NT2/D1 (cell line): ENCODE measurements at places on chromosomes 1 and 21.

DNA sequence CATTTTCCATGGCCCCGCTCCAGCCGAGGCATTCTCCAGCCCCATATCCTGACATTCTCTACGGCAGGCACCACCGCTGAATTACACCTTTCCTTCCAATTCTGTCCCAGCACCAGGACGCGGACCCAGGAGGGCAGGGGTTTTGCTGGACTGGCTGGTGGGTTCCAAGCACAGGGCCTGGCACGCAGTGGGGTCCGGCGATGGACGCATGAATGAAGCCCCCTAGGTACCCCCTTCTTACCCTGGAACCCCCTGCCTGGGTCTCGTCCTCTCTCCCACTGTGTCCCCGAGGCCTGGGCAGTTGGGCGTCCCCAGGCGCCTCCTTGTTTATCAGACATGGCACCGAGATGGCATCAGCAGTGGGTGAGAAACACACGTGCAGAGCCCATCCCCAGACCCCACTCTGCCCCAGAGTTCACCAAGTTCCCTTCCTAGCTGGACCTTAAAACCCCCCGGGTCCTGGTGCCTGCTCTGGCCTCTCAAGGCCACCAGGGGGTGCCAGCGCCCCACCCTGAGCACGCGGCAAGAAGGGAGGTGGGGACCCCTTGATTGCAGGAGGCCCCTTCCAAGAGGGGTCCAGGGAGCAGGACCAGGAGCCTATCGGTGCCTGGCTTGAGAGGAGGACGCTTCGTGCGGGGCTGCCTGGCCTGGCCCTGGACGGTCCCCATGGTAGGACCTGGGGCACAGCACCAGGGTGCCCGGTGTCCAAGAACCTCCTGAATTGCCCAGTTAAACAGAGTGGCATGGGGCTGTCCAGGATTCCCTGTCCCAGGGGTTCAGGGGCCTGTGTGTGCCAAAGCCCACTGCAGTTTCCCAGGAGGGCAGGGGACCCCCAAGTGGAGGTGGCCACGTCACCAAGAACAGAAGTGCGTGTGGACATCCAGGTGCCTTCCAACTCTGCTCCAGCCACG is 46.1 kb downstream of the MEGF6 start:
- DNase-seq, result no peak

- DNase-seq, result no peak
Observed at GRCh38 chr1:12232221-12232620, 2.4 kb downstream of the VPS13D start.

- no peak for DNase-seq
Observed at GRCh38 chr1:41462680-41463004, 21.8 kb downstream of the EDN2 start.

- DNase-seq, result no peak
Observed at GRCh38 chr1:167551362-167551761, 2.2 kb downstream of the CREG1 start.

GRCh38 chr1:223659711-223660110 is 5.8 kb downstream of the CAPN8 start:
- no peak for DNase-seq

DNA sequence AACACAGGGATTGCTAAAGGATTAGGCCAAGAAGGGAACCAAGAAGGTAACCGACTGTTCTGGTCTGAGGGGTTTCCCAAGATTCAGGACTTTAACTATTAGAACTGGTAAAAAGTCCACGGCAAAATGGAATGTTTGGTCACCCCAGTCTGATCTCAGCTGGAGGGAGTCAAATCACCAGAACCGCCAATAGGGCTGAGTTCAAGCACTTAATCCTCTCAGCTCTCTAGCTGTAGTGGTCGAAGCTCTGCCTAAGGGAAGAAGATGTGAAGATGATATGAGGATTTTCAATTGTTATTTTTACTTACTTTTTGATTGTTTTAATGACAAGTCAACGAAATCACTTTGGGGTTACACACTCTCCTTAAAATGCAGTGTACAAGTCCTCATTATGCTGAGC is 29.1 kb downstream of the F5 start:
- DNase-seq, result no peak

DNA sequence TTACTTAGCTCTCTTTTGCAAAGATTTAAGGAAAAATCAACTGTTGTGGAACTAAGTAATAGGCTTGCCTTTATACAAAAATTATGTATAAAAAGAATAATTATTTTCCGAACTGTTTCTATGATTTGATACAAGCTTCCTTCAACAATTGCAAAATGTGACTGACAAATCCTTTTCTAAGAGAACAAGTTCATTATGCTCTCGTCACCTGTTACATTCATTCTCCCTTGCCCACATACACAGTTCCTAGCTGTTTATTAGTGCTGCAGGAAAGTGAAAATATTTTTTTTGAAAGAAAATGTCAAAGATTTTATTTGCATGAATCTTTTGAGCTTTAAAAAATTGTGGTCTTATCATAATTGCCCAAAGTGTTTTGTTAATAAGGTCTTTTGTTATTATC is 466.2 kb downstream of the USP25 start:
- no peak for DNase-seq

GRCh38 chr1:178908358-178908757 is 37.5 kb upstream of the ANGPTL1 start:
- DNase-seq, result no peak

GRCh38 chr1:68051475-68051874 is 1.0 kb upstream of the DIRAS3 start:
- DNase-seq, result peak; percentile 66

DNA sequence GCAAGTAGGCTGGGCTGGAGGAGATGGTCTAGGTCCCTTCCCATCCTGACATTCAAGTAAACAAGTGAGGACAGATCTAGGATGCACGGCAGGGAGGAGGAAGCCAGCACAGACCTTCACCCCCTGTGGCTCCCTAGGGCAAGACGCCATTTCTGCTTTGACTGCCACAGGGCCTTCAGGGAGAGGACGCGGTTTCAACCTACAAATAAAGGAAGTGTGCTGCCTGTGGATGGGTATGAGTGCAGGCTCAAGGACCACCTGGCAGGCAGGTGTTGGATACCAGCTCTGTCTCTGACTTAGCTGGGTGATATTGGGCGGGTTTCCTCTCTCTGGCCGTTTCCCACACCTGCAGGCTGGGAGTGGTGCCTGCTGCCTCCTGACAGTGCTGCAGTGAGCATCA is 16.2 kb downstream of the SLC2A1 start:
- no peak for DNase-seq

DNA sequence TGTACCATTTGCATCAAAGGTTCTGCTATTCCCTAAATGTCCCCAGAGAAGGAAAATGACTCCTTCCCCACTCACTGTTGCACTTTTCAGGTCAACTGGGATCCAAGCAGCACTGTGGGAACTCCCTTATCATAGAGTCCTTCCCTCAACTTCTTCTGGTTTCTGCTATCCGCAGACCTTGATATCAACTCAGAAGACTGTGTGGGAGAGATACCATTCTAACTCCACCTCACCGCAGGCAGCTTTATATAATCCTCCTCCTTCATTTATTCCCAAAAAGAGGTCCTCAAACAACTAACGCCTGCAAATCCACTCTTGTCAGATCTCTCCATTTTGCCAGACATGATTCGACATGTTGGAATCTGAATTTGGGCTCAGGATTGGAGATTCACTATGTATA is 27.3 kb downstream of the LHX9 start:
- no peak for DNase-seq

DNA sequence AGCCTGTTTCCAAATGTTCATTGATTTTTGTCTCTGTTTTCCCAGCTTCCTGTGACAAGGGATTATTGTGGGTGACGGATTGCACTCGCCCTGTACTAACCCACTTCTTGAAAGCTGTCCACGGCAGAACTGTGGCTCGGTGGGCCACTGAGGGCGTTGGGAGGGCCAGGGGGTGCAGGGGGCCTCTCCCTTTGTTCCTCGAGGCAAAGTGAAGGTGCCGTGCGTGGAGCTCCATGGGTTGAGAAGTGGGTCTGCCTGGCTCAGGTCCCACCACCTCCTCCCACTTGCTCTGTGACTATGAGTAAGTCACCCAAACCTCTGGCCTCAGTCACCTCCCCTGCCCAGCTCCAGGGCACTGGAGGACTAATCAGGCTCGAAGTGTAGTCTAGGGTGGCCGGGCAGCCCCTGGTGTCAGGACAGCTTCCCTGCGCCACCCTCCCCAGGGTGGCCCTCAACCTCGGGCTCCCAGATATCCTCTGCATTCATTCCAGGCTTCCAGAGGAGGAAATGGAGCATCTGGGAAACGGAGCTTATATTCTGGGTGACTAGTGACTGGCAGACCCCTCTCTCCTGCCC is 148.6 kb downstream of the NPHP4 start:
- DNase-seq, result no peak

DNA sequence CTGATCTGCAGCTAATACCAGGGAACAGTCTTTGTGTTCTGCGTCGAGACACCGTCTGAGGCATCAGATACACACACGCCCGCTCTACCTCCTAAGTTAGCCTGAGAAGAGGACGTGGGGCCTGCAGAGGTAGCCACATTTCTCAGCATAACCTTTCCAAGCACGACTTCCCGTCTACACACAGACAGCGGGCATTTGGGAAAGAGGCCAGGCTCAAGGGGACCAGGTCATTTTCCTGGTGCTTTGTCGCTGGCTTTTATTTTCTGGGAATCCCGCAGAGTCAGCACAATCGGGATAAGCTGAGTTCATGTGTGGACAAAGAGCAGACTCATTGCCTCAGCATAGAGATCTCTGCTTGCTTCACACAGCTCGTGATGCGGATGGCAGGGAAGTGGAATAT is 72.5 kb upstream of the SMYD2 start:
- DNase-seq, result no peak

- DNase-seq, result no peak
Observed at GRCh38 chr1:209670441-209671082, 4.7 kb upstream of the G0S2 start.

DNA sequence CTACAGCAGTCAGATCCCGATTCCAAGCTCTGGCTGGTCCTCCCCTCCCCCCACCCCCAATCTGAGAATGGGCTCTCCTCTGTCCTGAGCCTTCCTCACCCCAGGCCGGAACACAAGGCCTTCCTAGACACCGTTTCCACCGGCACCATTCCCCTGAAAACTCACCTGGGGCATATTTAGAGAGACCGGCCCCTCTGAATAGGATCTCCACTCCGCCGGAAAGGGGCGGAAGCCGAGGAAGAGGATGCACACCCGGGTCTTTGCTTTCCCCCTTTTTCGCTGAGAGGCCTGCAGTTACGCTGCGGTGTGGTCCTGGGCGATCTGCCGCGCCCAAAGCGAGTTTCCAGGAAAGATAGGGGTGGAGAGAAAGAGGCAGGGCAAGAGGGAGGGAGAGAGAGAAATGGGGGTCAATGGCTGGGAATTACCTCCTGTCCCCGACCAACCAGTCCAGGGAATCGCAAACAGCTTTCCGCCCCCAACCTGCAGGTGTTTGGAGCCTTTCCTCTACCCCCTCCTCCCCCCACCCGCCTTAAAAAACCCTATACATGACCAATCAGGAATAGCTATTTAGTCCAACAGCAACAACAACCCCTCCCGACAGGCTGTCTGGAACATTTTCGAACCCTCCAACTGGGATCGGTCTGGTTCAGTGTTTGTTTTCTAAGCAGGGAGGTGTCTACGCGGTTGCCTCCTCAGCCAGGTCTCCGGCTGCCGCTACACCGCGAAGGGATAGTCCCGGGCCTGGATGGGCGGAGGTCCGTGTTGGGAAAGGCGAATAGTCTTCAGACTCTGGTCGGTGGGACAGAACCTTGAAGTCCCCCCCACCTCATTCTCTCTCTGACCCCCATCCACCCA is 2.8 kb downstream of the TAL1 start:
- no peak for DNase-seq

DNA sequence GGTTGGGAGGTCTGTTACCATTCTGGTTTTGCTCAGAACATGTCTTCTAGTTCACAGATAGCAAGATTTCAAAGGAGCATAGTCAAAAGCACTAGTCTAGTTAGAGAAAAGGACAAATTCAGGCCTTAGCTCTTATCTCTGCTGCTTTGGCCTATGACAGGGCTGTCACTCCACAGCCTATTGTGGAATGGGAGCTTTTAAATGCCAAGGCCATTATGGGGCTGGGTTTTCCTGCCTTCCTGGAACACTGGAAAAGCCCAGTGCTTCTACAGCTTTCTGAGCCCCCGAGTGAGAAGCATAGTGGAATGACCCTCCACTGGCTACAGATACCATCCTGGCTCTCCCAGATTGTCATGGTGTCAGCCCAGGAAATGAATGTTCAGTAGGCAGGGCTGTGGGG is 9.3 kb downstream of the MTFR1L start:
- no peak for DNase-seq

DNA sequence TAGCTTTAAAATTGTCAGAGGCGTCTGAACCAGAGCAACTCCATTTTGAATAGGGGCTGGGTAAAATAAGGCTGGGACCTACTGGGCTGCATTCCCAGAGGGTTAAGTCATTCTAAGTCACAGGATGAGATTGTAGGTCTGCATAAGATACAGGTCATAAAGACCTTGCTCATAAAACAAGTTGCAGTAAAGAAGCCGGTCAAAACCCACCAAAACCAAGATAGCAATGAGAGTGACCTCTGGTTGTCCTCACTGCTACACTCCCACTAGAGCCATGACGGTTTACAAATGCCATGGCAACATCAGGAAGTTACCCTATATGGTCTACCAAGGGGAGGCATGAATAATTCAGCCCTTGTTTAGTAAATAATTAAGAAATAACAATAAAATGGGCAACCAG is 143.6 kb downstream of the GABPA start:
- DNase-seq, result no peak

GRCh38 chr1:72397786-72398185 is 115.4 kb upstream of the NEGR1 start:
- DNase-seq, result no peak

GRCh38 chr1:87305151-87305550 is 23.5 kb upstream of the LMO4 start:
- no peak for DNase-seq

GRCh38 chr1:224080115-224080774 is 33.7 kb upstream of the FBXO28 start:
- no peak for DNase-seq

- no peak for DNase-seq
Observed at GRCh38 chr1:52848423-52848822, 5.9 kb downstream of the ZYG11A start.

GRCh38 chr1:107704911-107705310 is 260.1 kb downstream of the VAV3 start:
- no peak for DNase-seq

GRCh38 chr1:233744779-233745513 is 131.0 kb downstream of the KCNK1 start:
- no peak for DNase-seq

GRCh38 chr1:167130829-167131510 is 37.1 kb downstream of the STYXL2 start:
- no peak for DNase-seq

DNA sequence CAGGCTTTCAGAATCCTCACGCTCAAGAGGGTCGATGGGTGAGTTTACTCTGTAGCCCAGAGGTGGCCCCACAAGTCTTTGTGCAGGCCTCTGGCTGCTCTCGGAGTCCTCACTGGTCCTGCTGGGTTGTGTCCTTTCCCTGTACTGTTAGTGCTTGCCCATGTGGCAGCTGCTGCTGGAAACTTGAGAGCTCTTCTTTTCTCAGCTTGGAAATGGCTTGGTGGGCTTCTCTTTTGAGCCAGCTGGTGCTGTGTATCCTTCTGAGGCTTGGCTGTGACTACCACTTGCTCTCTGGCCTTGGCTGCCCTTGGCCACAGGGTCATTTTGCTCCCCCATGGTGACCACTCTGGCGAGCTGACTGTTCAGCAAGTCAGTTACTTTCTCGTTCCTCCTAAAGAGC is 82.2 kb upstream of the LMO4 start:
- no peak for DNase-seq
